ENCODE measurements at places on chromosomes 6 and 20. TPM values are rescaled to one million over a fixed set of nuclear protein-coding genes. Genes with fewer than 3 reads are reported as not detected.

- ATAC-seq = no peak
Measured at GRCh38 chr6:43849844-43850243, 79.8 kb downstream of the VEGFA start.

GRCh38 chr6:156977527-156978291 lies 200.5 kb downstream of the ARID1B start:
- ATAC-seq = no peak

Gene KCNK15
- total RNA-seq = 0.09 TPM

DNA sequence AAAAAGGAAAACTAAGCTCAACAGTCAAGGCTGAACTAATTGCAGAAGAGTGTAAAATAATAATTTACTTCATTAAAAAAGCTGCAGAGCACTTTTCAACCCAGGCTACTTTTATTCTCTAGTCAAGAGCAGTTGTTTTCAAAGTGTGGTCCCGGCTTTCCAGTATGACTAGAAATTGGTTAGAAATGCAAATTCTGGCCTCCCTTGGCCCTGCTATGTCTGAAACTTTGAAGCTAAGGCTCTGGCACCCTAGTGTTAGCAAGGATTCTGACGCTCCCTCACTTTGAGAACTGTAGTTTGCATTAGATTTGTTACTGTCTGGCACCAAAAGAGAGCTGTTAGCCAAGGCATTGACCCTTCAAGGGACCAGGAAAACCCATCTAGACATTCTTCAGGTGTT lies 9.5 kb upstream of the NXT1 start:
- no peak for ATAC-seq

Gene PTCHD4
- total RNA-seq = not detected

GRCh38 chr6:72792692-72793091 lies 170.8 kb downstream of the KCNQ5 start:
- ATAC-seq = no peak

- ATAC-seq = peak; percentile 75
Measured at GRCh38 chr6:106913676-106914280, 60.8 kb downstream of the CD24 start.

GRCh38 chr20:15642109-15642508 lies 931.1 kb downstream of the KIF16B start:
- ATAC-seq = no peak

DNA sequence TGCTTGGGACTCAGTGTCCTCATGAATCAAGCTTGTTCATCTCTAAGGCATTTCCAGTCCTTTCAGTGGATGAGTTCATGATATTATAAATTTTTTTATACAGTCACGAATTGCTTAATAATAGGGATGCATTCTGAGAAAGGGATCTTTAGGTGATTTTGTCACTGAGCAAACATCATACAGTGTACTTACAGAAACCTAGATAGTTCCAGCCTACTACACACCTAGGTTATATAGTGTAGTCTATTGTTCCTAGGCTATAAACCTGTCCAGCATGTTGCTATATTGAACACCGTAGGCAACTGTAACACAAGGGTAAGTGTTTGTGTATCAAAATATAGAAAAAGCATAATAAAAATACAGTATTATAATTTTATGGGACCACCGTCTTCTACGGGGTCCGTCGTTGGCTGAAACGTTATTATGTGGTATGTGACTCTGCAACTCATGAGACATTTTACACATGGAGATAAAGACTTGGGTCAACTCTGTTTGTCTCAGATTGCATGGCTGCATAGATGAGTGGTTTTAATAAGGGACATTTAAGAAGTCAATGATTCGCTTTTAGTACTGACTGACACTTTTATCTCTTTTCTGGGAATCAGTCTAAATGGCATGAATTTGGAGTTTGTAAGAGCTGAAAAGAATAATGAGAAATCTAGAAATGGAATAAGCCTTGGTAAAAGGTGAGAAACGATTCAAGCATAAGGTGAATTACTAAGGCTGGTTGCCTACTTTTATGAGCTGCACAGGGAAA lies 33.2 kb downstream of the CLIC5 start:
- no peak for ATAC-seq

GRCh38 chr6:37757381-37757780 lies 59.7 kb upstream of the MDGA1 start:
- no peak for ATAC-seq

GRCh38 chr6:128346569-128346968 lies 173.8 kb downstream of the PTPRK start:
- no peak for ATAC-seq

DNA sequence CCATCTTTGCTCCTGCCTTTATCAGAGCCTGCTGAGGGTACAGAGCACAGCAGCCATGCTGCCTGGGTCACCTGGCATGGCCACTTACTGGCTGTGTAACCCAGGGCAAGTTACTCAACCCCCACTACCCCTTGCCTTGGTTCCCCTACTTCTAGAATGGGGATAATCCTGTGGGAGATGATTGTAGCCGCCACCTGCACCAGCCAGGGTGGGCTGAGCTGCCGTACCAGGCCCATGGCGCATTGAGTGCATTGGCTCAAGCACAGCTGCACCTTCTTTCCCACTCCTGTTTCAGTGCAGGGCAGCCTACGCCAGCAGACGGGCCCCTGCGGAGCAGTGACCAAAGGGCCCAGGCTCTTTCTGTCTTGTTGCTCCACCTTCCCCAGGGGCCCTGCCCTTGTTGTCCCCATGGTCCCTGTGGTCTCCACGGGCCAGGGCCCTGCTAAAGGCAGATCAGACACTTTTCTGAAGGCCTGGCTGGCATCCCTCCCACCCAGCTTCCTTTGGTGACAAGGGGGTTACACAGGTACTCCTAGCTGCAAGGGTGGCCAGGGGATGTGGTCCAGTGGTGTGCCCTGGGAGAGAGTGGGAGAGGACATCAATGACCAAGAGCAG lies 159.4 kb upstream of the MLN start:
- ATAC-seq = no peak

DNA sequence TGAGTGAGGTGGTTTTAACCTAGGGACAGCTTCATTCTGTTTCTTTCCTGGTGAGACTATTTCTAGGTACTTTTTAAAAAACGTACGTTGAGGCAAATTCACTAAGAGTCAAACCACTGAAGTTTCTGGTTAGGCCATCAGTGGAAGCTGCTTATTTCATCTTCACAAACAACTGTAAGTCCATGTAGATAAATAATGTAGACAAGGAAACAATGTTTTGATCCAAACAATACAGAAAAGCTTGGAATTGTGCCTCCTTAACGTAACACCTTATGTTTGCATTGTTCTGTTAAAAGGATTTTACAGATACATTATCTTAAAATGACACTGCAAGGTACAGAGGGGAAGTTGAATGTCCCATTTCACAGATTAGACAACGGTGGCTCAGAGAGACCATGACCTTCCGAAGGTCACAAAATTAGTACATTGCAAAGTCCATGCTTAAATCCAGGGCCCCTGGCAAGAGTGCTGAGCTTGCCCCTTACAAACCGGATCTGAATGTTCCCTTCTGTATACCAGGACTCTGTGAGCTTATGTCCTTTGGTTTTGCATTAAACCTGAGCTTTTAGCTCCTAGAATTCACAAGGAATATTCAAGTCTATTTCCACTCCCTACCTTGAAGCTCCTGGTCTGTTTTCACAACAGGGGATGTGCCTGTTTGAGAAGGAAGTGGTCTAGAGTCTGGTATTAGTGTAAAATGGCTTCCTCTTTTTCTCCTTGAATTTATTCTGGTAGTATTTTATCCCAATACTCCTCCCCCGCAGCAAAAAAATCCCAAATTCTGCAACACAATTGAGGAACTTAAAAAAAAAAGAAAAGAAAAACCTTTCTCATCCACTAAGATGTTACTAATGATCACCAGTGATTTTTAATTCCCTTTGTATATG lies 28.9 kb upstream of the ZNF217 start:
- peak; percentile 15 for ATAC-seq

- no peak for ATAC-seq
Measured at GRCh38 chr6:101762851-101763250, 369.3 kb downstream of the GRIK2 start.

- ATAC-seq = no peak
Measured at GRCh38 chr20:19977373-19977770, 39.8 kb upstream of the NAA20 start.

GRCh38 chr6:155523821-155524651 lies 68.4 kb upstream of the NOX3 start:
- peak; percentile 88 for ATAC-seq

DNA sequence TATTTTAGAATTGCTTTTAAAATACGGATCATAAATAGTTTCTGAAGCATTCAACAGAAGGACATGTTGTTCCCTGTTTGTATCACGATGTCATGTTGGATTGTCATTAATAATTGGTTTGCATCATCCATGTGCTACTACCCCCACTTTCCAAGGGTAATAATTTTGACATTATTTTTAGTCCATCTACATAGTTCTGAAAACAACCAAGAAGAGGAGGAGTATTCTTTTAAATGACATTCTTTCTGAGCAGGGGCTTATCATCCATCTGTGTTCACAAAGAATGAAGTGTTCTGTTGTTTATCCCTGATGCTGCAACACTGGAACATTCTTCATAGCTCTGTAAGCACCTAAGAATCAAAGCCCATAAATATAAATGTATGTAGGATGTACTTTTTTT lies 151.0 kb upstream of the CITED2 start:
- ATAC-seq = no peak

DNA sequence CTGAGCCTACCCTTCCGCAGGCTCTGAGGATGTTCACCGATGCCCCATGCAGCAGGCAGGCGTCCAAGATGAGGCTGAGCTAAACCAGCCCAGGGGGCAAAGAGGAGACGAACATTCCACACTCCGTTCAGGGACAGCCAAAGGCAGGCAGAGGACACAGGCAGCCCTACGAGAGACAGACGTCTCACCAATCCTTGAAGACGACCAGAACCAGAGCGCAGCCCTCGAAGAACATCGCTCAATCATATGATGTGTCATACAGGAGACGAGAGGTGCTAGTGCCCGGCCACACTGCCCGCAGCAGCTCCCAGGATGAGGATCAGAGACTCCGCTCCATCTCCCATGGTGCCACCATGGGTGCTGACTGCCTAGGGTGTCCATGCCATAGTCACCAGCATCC lies 35.6 kb upstream of the TMEM181 start:
- no peak for ATAC-seq

DNA sequence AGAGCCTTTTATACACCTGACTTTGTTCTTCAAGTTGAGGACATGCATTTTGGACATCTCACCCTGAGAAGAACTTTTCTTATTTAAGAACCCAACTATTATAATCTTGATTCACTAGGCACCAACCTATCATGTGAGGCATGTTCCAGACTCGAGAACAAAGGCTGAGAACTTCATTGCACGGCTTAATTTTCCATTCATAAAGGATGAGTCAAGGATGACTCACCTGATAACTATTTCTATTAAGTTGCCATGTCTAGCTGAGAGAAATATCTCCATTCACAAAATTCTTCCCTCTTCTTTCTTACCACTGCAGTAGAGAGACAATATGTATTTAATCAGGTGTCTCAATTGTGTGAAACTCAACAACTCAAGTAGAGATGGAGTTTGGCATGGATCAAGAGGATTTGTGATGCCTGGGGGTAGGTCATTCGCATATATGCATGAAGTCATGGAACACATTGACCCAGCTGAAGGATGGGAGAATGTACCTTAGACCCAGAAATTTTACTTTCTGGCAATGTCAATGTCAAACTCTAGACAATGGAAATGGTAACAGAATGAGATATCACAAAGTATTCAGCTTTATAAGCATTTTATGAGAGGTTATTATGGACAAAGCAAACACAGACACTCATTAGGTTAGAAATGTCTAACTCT lies 208.7 kb upstream of the PRND start:
- ATAC-seq = no peak

- no peak for ATAC-seq
Measured at GRCh38 chr6:117270055-117270842, 4.9 kb downstream of the VGLL2 start.

Gene NTSR1
- total RNA-seq = not detected

DNA sequence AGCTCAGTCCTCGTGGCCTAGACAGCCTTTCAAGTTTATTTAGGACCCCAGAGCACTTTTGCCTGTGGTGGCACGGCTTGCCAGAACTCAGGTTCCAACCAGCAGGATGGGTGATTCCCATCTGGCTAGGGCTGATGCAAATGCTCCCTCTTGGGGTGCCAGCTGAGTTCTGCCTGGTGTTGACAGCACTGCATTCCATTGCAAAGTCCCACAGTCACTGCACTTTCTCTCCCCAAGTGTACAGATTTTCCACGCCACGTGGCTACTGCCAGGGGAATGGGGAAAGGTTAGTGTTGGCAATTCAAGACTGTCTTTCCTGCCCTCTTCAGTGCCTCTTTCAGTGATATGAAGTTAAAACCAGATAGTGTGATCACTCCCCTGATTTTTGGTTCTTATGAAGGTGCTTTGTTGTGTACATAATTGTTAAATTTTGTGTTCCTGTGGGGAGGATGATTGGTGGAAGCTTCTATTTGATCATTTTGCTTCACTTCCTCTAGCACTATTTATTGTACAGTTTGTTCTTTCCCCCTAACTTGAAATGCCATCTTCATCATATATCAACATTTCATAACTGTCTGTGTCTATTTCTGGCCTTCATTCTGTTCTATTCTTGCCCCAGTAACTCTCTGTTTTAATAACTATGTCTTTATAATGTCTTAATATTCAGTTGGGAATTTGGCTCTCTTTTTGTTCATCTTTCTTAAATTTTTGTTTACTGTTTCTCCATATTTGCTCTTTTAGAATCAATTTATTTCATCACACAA lies 86.2 kb downstream of the CFAP61 start:
- no peak for ATAC-seq

DNA sequence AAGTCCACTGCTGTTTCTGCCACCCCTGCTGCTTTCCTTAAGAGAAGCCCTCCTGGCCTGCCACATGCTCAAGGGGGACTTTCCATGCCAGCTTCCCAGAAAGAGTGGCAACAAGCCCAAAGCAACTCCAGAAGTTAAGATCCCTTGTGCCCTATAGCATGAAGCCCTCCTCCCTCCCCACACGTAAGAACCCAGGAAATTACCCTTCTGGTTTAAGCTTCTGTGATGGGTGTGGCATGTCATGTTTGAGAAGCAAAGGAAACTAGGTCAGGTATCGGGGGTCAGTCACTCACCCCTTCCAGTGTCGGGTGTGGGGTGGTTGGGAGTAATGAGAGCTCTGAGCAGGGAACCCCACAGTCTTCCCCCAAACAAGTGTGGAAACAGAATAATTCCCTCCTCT lies 196.1 kb downstream of the LRFN2 start:
- ATAC-seq = no peak

DNA sequence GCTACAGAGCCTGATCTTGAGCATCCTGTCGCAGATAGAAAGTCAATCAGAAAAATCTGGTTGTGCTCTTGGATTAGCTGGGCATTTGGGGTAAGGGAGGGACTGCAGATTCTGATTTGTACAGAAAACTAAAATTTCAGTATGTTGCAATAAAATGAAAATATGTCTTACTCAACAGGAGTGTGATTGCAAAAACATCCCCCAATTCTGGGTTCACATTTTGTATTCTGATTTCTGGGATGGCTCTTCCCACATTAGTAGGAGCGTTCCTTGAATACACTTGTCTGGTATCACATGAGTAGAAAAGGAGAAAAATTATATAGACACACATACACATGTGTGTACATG lies 40.5 kb downstream of the PANK2 start:
- no peak for ATAC-seq

Measured in activated T-helper 17 cell treated with anti-CD3 and anti-CD28 coated beads, Interleukin-2, amount 50 U/mL, for 72 hours (primary cell).